ENCODE measurements at places on chromosomes 13 and 19. TPM values are rescaled to one million over a fixed set of nuclear protein-coding genes. Genes with fewer than 3 reads are reported as not detected.

DNA sequence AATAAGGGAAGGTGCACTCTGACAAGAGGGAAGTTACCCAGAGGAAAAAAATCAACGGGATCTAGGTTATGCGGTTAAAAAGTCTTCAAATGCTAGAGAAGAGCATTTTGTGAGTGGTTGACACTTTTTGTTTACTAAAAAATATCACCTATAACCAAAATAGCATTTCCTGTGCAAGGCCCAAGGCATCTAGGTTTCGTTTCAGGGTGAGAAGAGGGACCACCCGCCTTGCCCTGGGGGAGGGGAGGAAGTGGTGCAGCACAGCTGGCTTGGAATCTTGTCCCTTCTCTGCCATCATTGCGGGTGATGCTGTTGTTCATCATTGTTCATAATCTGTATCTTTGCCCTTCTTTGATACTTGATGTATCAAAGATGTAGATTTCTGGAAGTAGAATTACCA is 80.6 kb downstream of the NUFIP1 start:
- DNase-seq, result no peak

DNA sequence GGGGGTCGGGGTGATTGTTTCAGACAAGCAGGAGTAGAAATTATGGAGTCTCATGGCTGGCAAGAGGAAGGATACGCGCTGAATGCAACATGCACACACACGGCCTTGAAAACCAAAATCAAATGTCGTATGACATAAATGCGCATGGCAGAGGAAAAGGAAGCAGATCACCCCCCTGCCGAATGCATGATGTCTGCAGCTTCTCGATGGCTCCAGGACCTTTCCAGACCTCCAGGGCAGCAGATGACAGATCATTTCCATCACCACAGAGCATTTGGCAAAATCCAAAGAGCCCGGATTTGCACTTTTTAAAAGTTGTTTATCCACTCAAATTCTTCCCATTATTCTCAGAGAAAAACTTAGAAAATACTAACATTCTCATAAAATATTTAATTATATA is 211.7 kb downstream of the NHLRC3 start:
- no peak for DNase-seq

- no peak for DNase-seq
These were observed 21.7 kb downstream of the ZIC5 start for GRCh38 chr13:99949679-99950413.

DNA sequence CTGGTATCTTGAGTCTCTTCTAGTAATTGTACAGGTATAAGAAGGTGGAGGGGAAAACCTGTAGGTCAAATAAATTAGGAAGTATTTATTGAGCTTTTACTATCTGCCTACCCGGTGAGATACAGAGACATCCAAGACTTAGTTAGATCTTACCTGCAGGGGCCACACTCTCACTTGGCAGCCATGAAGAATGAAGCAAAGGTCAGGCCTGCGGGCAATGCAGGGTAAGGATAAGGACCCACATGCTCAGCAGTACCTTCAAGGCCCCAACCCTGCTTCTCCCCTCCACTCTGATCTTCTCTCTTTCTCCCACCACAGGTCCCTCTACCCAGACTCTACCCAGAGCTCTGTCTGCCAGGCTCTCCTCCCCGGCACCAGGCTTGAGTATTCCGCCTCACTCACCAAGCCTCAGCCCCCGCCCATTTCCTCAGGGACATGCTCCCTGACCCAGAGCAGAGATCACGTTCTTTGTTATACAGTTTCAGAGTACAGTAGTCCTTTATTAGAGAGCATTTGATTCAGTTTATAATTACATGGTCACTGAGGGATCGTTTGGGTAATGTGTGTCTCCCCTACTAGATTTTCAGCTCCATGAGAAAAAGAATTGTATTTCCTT is 18.9 kb upstream of the CLDN10 start:
- DNase-seq, result no peak

DNA sequence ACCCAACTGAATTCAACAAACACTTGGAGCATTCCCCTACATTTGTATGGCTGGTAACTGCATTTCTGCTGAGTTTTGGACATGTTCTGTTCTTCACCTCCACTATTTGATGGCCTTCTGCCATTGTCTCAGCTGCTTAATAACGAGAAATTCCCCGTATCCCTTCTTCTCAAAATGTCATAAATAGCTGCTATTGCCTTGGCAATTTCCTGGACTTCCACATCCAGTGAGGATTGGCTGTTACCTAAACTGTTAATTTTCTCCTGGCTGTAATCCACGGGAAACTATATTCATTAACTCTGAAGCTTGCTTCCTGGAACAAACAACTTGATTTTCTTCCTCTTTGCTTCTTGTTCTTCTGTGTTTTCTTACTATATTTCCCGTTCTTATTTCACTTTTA is 69.5 kb upstream of the TDRD3 start:
- no peak for DNase-seq

DNA sequence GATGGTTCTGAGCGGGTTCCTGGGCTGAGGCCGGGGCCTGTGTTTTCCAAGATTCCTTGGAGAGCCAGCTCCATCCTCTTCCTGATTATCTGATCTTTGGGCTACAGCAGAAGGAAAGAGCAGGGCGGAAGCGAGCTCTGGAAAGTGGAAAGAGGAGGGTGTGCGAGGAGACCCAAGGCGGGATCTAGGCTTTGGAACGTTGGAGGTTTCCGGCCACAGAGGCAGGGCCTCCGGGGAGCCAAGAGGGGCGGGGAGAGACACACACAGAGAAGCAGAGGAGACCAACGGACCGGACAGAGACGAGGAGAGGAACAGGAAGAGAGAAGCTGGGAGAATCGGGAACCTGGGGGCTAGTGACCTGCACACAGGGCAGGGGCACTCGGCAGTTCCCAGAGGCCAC is at the start of gene CLEC11A:
Gene CLEC11A, plus strand, starts transcription at position 296 of the 400 bp plus-strand sequence. CDS start 162 bp downstream, outside the sequence.
- DNase-seq, result no peak

DNA sequence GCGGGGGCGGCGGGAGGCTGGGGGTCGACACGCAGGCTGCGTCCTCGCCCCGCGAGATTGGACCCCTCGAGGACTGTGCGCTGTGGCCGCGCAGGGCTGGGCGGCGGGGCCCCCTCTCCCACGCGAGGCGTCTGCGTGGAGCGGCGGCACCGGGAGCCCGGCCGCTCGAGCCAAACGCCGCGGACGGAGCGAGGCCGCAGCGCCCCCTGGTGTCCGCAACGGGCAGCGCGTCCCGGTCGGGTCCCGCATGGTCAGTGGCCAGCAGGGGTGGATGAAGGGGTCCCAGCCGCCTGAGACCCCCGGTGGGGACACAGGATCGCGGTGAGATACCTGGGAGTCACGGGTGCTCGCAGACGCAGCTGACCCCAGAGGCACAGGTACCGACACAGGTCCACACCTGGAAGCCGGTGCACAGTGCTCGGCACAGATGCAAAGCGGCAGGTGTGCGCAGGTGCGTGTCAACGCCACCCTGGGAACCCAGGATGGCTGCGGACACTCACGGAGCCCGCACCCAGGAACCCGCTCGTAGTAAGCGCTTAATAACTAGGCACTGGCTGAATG is 2.1 kb upstream of the CIRBP start:
- no peak for DNase-seq

GRCh38 chr19:19170053-19170872 is at the start of gene MEF2B:
Gene MEF2B (minus strand): TSS chr19:19170263. CDS start chr19:19150735, 19,528 bp downstream.
- DNase-seq, result no peak

- no peak for DNase-seq
These were observed 214.6 kb upstream of the SERP2 start for GRCh38 chr13:44158881-44159632.

GRCh38 chr13:59342400-59342799 is 821.3 kb downstream of the DIAPH3 start:
- no peak for DNase-seq

DNA sequence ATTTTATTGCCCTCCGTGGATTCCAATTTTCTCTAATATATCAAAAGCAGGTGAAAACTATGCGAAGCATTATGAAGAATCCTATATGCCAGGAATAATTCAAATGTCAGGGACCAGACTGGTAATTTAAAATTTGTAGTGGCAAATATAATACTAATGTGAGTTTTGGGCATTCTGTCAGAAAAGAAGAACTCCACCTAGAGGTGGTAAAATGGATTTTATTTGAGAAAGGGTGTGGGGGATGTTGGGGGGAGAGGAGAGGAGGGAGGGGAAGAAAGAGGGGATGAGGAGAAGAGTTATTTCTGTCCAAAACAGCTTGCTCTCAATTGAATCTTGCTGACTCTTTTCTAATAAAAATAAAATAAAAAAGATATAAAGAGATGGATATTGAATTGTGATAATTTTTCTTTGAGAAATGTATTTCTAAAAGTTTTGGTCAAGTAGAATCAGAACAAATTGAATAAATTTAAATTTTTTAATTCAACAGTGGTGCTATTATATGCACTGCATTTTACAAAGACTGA is 929.3 kb upstream of the SLITRK5 start:
- DNase-seq, result no peak

GRCh38 chr19:49151267-49152118 is 3.7 kb downstream of the HRC start:
- no peak for DNase-seq

DNA sequence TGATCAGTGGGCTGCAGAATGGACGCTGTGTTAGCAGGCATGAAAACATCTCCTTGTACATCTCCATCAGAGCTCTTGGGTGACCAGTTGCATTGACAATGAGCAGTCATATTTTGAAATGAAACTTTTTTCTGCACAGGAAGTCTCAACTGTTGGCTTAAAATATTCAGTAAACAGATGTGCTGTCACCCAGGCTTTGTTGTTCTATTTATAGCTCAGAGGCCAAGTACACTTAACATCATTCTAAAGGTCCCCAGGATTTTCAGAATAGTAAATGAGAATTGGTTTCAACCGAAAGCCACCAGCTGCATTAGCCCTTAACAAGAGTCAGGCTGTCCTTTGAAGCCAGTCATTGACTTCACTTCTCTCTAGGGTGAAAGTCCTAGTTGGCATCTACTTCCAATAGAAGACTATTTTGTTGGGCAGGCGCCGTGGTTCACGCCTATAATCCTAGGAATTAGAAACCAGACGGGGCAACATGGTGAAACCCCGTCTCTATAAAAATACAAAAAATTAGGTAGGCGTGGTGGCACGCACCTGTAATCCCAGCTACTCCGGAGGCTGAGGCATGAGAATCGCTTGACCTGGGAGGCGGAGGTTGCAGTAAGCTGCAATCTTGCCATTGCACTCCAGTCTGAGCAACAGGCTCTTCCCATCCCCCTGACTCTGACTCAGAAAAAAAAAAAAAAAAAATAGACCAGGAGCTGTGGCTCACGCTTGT is 7.9 kb upstream of the PDE4A start:
- DNase-seq, result no peak

GRCh38 chr13:95185311-95185710 is 115.9 kb downstream of the ABCC4 start:
- DNase-seq, result no peak

DNA sequence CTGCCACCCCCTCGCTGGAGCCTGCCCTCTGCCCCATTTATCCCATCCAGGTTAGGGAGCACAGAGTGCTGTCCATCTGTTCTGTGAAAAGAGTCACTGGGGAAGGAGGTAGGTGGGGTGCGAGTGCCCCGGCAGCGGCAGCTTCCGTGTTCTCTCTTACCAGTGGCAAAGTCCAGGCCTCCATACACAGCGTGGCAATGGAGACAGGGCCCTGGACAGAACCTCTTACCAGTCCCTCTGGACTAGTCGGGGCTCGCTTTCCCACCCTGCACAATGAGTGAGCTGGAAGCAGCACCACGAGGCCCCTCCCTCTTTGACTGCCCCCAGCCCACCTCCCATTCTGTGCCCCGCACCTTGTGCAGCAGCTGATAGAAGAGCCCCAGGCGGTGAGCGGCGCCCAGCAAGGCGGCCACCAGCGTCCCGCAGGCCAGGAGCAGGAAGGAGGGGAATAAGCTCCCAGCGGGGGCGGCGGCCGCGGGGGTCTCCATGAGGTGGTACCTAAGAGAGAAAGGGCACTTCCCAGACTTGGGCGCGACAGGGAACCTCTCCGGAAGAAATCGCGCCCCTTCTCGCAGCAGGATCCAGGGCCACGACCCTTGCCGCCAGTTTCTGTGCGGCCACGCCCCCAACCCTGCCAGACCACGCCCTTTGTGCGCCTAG is 17.5 kb downstream of the SYDE1 start:
- DNase-seq, result no peak

DNA sequence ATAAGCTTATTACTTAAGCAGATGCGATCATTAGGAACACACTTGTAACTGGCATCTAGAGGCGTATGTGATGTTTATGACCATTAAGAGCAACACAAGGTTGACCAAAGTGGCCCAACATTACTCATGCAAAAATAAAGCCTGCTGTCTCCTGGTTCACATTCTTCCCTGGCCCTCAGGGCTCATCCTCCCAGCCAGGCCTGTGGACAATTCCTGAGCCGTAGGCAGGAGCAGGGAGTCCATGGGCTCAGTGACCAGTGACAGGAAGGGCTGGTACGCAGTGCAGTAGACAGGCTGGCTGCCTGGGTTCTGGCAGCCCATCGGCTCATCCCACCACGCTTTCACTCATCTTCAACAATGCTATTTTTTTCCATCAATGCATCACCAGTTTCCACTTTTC is 106.0 kb downstream of the STK24 start:
- DNase-seq, result no peak

GRCh38 chr13:90562443-90562842 is 785.0 kb upstream of the MIR17HG start:
- DNase-seq, result no peak

DNA sequence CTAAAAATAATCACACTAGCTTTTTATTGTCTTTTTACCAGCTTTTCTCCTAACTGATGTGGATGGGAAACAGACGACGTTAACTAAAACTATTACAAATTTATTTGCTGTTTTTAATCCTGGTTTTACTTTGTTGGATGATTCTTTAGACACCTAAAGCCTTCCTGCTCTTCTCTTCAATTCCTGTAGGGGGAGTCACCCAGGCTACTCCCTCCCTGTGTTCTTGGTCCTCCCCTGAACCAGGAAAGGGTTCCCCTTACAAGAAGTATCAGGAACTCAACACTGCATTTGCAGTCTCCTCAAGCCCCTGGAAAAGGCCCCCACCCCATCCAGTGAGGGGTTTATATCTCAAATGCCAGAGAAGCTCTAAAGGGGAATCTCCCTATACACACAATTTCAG is 206.1 kb downstream of the SUCLA2 start:
- no peak for DNase-seq

DNA sequence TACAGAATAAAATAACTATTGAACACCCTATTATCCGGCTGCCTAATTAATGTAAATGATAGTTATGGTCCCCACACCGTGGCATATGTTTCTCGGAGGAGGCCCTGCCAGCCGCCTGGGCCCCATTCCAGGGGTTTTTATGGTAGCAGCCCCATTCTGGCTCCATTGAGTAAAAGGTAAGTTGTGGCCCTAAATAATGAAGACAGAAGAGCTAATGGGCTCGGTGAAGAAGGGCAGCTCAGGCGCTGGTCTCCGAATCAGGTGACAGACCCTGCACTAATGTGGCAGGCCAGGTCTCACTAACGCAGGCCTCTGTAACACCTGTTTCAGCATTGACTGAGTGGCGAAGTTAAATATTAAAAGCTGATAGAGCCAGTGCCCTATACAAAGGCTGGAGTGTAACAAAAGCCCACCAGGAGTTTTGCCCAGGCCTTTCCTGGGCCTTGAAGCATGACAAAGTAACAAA is 19.1 kb downstream of the POP4 start:
- DNase-seq, result no peak

Gene PTPRS
- 295 TPM for total RNA-seq

Gene SIGLEC8
- total RNA-seq, result not detected

Gene SMIM44
- total RNA-seq, result not detected

Gene KLC3
- 20.9 TPM for total RNA-seq

Gene NCCRP1
- total RNA-seq, result 41.7 TPM

Gene NXNL1
- total RNA-seq, result not detected

Gene MISP
- 0.49 TPM for total RNA-seq

Gene PLEKHJ1
- 30.7 TPM for total RNA-seq

Gene ACP7
- not detected for total RNA-seq

Gene RXFP2
- total RNA-seq, result not detected

Gene GAPDHS
- total RNA-seq, result not detected

Gene PPFIA3
- total RNA-seq, result 4.7 TPM

Gene CGB8
- not detected for total RNA-seq

Gene CCNE1
- 3.2 TPM for total RNA-seq
